Stimulated activated CD4-positive, alpha-beta T cell treated with anti-CD3 and anti-CD28 coated beads, TNF-alpha, amount 100 ng/mL, for 24 hours (primary cell): ENCODE measurements at places on chromosomes 12 and 14.

GRCh38 chr12:130954544-130954831 is 781 bp downstream of the ADGRD1 start:
- no peak for DNase-seq

DNA sequence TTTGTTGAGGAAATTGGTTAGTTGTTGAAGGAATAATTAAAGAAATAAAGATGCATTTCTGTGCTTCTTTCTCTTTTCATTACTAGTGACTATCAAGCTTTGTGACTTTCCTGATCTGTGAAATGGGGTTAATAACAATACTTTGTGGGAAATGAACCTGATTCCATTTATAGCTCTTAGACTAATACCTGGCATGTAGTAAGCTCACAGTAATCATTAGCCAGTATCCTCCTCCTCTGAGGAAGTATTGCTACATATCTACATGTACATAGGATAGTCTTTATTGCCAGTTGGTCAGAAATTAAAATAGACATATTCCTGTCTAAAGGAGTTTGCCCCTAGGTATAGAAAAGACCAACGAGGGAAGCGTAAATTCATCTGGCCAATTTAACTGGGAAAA is 1.8 kb upstream of the CCDC198 start:
- no peak for DNase-seq

GRCh38 chr12:51238037-51238509 is 553 bp upstream of the DAZAP2 start:
- DNase-seq: no peak

DNA sequence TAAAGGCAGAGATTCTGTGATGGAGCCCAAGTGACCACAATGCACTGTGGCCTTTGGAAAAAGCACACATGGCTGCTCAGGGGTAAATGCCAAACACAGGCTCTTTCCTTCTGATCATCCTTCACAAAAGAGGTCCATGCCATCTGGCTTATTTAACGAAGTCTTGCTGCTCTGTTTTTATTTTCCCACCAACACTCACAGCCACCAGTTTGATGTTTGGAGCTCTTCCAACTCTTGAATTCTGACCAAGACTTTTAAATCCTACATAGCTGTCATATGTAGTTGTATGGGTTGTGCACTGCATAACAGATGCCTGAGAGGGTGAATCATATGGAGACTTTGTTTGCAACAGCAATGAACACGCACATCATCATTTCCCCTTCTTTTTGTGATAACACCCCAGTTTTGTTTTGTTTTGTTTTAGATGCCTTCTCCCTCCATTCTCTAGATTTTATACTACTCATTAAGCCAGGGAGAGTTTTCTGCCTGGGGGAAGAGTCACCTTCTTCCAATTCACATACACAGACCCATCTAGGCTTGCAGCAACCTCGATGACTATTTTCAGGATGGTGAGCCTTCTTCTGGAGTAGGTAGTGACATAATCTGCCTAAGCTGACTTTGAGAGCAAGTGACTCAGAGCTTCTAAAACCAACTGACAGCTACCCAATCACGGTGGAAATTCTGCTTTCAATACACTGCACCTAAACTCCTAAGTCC is 145.2 kb upstream of the WSCD2 start:
- no peak for DNase-seq

- no peak for DNase-seq
Observed at GRCh38 chr14:93956514-93957332, 19.6 kb downstream of the ASB2 start.

DNA sequence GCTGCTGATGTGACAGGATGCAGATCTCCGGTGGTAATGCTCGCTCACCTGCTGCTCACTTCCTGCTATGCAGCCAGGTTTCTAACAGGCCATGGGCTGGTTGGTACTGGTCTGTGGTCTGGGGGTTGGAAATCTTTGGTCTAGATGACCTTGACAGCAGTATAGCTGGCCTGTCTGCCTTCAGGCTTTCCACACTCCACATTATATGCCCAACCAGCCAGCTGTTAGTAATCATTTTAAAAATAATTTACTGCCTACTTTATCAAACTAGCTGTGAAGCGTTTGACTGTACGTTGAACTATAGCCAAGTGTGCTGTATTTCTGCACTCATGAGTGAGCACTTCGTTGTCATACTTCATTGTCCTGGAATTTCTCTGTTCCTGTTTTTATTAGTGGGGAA is 424.0 kb upstream of the GARIN6 start:
- DNase-seq: no peak

GRCh38 chr12:55930771-55931316 is at the start of gene DGKA:
DGKA (plus strand) TSS chr12:55931162; CDS start chr12:55936504, 5,342 bp downstream.
- peak; percentile 63 for DNase-seq

GRCh38 chr12:43957732-43958372 is 122.0 kb downstream of the TMEM117 start:
- no peak for DNase-seq

DNA sequence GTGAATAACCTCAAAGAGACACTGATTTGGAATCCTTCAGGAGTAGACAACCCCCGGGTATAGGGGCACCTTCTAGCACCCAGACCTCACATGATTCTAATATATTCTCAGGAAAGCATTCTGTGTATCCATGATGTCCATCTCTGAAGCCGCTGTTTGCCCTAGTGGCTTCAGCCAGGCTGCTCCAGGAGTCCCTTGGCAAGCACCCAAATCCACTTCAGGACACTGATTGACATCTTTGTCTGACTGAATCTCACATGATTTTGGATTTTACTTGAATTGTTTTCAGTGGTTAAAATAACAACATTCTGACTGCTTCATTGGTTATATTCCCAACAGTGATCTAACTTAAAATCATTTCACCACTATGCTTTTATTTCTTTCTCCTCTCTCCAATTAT is 390.5 kb upstream of the CLEC14A start:
- no peak for DNase-seq

DNA sequence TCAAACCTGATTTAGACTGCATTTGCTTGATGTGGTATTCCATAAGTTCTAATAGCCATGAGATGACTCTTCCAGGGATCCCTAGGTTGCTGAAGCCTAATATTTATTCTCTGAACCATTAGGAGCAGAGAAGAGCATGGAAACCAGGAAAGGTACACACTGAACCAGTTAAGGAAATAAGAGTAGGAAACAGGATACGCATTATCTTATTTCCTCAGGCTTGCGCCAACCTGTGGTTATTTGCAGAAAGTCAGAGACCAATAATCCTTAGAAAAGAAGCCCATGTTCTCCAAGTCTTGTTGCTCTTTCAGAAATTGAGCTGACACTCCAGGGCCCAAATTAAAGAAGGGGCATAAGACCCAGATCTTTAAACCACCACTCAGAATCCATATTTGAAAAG is 41.8 kb upstream of the SMUG1 start:
- DNase-seq: no peak

GRCh38 chr14:39446131-39446744 is 14.0 kb upstream of the FBXO33 start:
- no peak for DNase-seq

- DNase-seq: no peak
Observed at GRCh38 chr12:31006416-31007152, 67.1 kb upstream of the DDX11 start.

- DNase-seq: no peak
Observed at GRCh38 chr12:25208554-25208953, 13.5 kb downstream of the ETFRF1 start.

DNA sequence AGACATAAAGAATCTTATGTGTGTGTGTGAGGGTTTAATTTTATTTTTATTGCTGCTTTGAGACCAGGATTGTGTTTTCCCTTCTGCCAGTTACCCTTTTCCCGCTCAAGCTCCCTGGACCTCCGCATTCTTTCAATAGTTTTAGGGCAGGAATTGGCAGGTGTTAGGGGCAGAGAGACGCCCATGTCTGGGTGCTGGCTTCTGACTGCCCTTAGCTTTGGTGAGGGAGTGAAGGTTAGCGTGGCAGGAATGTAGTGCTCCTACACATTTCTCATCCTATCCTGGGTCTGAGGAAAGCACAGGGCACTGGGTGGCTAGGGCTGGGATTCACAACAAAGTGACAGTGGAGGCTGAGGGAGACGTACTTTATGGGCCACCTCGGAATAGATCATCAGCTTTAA is 428.1 kb downstream of the ZFP36L1 start:
- no peak for DNase-seq

GRCh38 chr14:68423686-68424085 is 369.2 kb downstream of the ZFP36L1 start:
- no peak for DNase-seq

DNA sequence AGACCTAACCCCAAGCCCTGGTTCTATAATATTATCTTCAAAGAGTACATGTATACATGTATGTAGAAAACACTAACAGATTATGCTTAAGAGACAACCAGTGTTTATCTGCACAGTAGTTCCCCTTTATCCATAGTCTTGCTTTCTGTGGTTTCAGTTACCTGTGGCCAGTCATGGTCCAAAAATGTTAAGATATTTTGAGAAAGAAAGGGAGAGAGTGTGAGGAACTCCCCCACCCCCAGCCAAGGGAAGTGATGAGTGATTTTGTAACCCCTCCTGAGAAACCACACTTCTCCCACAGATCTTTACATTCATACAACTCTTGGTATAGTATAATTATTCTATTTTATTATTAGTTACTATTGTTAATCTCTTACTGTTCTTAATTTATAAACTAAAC is 77.3 kb upstream of the CNTN1 start:
- DNase-seq: no peak

- DNase-seq: no peak
Observed at GRCh38 chr12:57895389-57896114, 45.8 kb upstream of the ATP23 start.

- no peak for DNase-seq
Observed at GRCh38 chr12:53495903-53496751, 3.1 kb downstream of the MAP3K12 start.

DNA sequence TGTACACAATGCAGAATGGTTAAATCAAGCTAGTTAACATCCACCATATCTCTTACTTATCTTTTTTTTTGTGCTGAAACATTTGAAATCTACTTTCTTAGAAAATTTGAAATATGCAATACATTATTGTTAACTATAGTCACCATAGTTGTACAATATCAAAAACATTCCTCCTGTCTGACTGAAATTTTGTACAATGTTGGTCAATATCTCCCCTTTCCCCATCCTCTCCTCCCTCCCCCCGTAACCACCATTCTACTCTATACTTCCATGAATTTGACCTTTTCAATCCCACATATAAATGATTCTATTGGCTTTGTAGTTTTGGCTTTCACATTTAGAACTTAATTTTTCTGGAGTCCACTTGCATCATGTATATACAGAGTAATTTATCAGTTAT is 63.5 kb upstream of the DCD start:
- DNase-seq: no peak

GRCh38 chr12:51839310-51839947 is 9.1 kb downstream of the FIGNL2 start:
- no peak for DNase-seq

GRCh38 chr14:91453744-91454143 is 36.1 kb upstream of the CCDC88C start:
- DNase-seq: no peak

DNA sequence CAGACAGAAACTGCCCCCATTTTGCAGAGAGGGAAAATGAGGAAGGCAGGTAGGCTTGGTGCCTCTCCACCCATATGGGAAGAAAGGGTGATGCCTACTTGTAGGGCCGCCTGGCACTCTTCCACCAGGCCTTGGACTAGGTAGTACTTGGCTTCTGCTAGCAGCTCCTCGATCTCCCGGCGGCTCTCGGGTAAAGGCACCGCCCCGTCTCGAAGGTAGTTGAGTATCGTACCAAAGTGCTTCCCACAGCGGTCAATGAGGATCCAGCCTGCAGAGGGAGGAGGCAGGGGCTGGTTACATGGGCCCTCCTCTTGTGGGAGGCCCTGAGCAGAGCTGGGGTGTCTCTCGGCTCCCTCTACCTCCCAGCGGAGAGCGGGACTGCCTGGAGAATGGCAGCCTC is 16.6 kb downstream of the KCTD10 start:
- no peak for DNase-seq

DNA sequence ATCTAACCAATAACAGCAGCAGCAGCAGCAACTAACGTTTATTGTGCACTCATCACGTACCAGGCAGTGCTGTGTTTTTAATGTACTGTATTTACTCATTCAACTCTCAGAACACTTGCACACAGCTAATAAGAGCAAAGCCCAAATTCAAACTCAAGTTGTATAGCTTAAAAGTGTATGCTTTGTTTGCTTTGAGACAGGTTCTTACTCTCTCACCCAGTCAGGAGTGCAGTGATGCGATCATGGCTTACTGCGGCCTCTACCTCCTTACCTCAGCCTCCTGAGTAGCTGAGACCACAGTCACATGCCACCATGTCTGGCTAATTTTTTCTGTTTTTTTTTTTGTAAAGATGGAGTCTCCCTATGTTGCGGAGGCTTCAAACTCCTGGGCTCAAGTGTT is 105.4 kb downstream of the PAPLN start:
- no peak for DNase-seq

- no peak for DNase-seq
Observed at GRCh38 chr12:112907415-112908157, 824 bp downstream of the OAS1 start.

GRCh38 chr14:69626132-69626500 is 14.7 kb downstream of the SUSD6 start:
- DNase-seq: no peak

DNA sequence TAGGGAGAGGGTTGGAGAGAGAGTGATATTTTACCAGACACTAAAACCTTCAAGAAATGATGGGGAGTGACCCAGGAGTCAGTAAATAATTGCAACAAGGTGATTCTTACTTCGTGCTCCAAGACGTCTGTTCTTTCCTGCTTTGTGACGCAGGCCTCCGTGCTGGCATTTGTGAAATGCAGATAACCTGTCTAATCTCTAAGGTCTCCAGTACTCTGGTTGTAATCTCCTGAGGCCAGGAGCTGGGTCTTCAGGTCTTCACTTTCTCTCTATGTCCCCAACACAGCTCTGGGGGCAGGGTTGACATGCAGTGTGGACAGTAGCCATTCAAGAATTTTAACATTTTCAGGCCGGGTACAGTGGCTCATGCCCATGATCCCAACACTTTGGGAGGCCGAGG is 53.1 kb downstream of the CD9 start:
- no peak for DNase-seq

- no peak for DNase-seq
Observed at GRCh38 chr14:89615421-89615820, 198.4 kb upstream of the FOXN3 start.

DNA sequence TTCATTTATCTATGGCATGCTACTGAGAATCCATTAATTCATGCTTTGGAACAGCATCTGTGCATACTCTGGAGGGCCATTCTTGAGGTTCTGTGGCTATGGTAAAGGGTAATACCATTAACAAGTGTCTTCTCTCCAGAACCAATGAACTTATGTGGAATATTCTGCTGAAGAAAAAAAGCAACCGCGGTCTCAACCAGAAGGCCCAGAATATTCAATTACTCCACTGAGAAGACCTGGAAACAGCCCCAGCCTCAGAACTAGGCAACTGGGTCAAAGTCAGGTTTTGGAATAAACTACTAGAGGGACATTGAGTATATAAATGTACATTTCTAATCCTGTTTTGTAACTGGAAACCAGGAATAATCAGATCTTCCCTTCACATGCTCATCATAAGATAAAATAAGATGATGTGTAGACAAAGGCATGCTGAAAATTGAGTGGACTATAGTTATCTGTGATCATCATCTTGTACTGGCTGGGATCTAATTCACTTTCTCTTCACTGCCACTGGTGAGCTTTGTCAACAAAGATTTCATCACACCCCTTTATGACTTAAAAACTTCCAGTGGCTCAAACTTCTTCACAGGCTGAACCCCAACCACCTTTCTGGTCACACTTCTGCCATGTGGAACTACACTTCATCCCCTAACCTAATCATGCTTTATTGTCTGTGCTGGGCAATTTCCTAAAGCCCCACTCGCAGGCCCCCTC is 6.0 kb downstream of the SPTB start:
- DNase-seq: no peak
